Type B pancreatic cell (in vitro differentiated cells): ENCODE measurements at places on chromosomes 1 and 21. TPM values are rescaled to one million over a fixed set of nuclear protein-coding genes. Genes with fewer than 3 reads are reported as not detected.

GRCh38 chr21:46617267-46618051 lies 12.6 kb upstream of the S100B start:
- no peak for DNase-seq

The FCRL1 gene
- total RNA-seq, result not detected in 2 replicates

DNA sequence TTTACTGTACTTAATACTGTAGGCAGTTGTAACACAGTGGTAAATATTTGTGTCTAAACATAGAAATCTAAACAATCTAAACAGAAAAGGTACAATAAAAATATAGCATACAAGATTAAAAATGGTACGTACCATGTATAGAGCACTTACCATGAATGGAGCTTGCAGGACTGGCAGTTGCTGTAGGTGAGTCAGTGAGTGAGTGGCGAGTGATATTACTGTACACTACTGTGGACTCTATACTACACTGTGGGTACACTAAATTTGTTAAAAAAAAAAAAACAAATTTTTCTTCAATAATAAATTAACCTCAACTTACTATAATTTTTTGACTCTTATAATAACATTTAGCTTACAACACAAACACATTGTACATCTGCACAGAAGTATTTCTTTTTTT lies 39.5 kb upstream of the MYOCOS start:
- DNase-seq, result no peak

The GABPA gene
- total RNA-seq, result 19.7 and 26.4 TPM in 2 replicates

DNA sequence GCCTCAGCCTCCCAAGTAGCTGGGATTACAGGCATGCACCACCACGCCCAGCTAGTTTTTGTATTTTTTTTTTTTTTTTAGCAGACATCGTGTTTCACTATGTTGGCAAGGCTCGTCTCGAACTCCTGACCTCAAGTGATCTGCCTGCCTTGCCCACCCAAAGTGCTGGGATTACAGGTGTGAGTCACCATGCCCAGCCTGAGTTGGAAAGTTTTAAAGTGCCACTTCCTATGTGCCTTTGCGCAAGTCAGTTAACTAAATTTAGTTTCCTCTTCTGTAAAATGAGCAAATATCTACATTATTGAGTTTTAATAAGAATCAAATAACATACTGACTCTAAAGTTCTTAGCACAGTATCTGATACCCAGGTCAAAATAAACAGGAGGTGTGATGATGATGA lies 12.4 kb downstream of the SLC19A2 start:
- DNase-seq, result no peak

DNA sequence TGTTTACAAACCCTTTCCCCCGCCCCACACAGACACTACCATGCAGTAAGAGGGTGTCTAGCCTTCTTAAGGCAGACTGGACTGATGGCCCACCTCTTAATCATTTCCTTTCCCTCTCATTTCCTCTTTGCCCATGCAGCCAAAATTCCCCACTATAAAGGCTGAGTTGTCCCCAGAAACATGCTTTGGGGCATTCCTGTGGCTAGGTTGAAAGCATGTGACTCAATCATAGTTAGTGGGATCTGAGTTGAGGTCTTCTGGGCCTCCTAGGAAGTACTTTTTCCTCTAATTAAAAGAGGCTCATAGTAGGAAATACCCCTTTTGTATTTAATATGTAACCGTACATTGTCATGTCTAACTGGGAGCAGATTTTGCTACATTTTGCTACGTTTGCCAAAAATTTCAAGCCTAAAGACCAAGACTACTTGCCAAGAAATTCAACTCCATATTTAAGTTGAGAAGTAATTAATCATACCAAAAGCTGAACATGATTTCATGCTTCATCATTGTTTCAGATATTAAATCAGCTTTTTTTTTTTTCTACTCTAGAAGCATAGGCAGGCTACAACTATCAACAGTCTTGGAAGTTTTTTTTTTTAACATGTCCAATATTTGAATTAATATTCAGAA lies 174.7 kb downstream of the ADGRL4 start:
- no peak for DNase-seq
